Gastroesophageal sphincter (tissue), 4 donors: ENCODE measurements at places on chromosomes 6 and 20. TPM values are rescaled to one million over a fixed set of nuclear protein-coding genes. Genes with fewer than 3 reads are reported as not detected.

OR10C1 gene
- total RNA-seq: not detected

SLC25A27 gene
- 13.2 TPM for total RNA-seq

CCDC167 gene
- 10.6 TPM for total RNA-seq

BMP2 gene
- total RNA-seq: 5.3 TPM

TSBP1 gene
- total RNA-seq: not detected

NOP56 gene
- 44.8 TPM for total RNA-seq

WFDC5 gene
- total RNA-seq: not detected

DNA sequence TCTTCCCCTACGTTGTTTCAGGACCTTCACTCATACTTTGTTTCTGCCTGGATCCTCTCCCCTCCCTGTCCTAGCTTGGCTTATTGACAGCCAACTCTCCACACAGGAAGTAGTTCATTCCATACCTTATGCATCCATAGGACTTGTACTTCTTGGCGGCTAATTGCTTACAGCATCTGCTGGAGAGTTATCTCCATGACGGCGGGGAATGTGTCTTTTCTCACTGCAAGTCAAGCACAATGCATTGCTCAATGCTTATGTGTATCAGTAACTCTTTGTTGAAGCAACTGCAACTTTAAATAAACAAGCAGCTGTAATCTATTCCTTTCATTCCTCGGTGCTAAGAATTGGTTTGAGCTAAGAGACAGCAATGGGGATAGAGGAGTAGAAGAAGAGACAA, 551.3 kb upstream of the EPHA7 start:
- ATAC-seq: no peak
- no peaks in the 10 kb centered on the region for H3K4me1 ChIP-seq
- H3K27me3 ChIP-seq: no peaks in the 10 kb centered on the region
- no peaks in the 10 kb centered on the region for H3K36me3 ChIP-seq

GRCh38 chr6:2186516-2186915, 58.9 kb downstream of the GMDS start:
- no peak overlapping the region for H3K4me3 ChIP-seq
- no peaks in the 10 kb centered on the region for H3K4me1 ChIP-seq
- no peak for ATAC-seq

GRCh38 chr6:107815846-107816245, 8.3 kb downstream of the SCML4 start:
- no peak for ATAC-seq
- H3K27me3 ChIP-seq: no peaks in the 10 kb centered on the region
- H3K4me3 ChIP-seq: no peak overlapping the region
- no peak overlapping the region for H3K27ac ChIP-seq

- no peak overlapping the region for H3K27ac ChIP-seq
- peaks cover 13% of the 10 kb centered on the region for H3K4me1 ChIP-seq
- H3K4me3 ChIP-seq: no peak overlapping the region
- ATAC-seq: peak; percentile 83
- H3K36me3 ChIP-seq: no peaks in the 10 kb centered on the region
These were observed 132.8 kb downstream of the CDK19 start for GRCh38 chr6:110682460-110682853.

- peak; percentile 17 for ATAC-seq
- no peaks in the 10 kb centered on the region for H3K27me3 ChIP-seq
- H3K36me3 ChIP-seq: no peaks in the 10 kb centered on the region
- H3K4me3 ChIP-seq: no peak overlapping the region
These were observed 54.4 kb upstream of the CEP85L start for GRCh38 chr6:118705544-118706491.

- H3K27ac ChIP-seq: peak within 1 kb of the TSS; percentile 96
- no peaks in the 10 kb centered on the region for H3K36me3 ChIP-seq
- H3K27me3 ChIP-seq: no peaks in the 10 kb centered on the region
- ATAC-seq: peak; percentile 85
- peaks cover 54% of the 10 kb centered on the region for H3K4me1 ChIP-seq
- peak within 1 kb of the TSS; percentile 80 for H3K4me3 ChIP-seq
These were observed at the start of gene SDC4 for GRCh38 chr20:45347936-45348778. Gene SDC4 (minus strand): TSS chr20:45348424. CDS start chr20:45348384, 40 bp downstream.

DNA sequence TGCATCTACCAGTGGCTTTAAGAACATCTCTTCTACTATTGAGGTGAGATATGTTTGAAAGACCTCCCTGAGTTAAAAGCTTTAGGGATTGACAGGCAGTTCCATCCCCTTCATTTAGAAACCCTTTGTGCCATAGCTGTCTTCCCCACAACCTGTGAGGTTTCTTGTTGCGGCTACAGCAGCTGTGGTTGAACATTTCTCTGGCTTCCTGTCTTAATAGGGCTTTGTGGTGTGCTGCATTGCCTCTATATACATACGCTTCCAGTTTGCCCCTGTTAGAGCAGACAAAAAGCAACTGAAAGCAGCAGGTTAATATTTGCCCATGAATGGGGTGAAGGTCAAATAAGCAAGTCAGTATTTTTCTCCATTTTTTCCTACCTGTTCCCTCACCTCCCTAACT, 210.2 kb downstream of the TMEM200A start:
- no peaks in the 10 kb centered on the region for H3K27me3 ChIP-seq
- H3K27ac ChIP-seq: no peak overlapping the region
- H3K4me1 ChIP-seq: no peaks in the 10 kb centered on the region
- ATAC-seq: no peak
- no peak overlapping the region for H3K4me3 ChIP-seq
- H3K36me3 ChIP-seq: no peaks in the 10 kb centered on the region

DNA sequence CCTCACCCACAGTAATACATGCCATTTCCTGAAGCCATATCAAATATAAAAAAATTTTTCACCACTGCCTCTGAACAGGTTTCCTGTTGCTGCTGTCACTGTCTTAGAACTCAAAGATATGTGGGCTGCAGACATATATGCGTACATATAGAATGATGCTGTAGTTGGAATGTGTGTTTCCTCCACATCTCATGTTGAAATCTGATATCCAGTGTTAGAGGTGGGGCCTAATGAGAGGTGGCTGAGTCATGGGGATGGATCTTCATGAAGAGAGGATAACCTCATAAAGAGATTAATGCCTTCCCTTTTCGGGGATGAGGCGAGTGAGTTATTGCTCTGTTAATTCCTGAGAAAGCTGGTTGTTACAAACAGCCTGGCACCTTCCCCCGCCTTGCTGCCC, 7.7 kb upstream of the SCP2D1 start:
- no peak overlapping the region for H3K27ac ChIP-seq
- no peak for ATAC-seq
- no peaks in the 10 kb centered on the region for H3K36me3 ChIP-seq
- no peaks in the 10 kb centered on the region for H3K27me3 ChIP-seq
- no peak overlapping the region for H3K4me3 ChIP-seq

DNA sequence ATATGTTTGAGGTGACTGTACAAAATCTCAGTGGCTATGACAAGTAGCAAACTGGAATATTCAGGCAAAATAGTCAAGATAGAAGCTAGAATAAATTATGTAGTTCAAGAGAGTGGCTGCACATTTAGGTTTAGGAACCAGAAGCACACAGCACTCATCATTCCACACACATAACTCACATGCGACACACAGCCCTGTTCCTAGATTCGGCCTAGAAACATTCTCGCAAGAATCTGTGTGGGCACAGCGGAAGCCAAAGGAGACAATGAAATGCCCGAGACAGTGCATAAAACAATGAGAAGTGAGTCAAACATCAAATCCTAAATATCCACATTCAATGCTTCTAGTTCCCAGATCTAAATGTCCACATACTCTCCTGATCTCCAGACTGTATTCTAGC, 9.5 kb upstream of the SUPT3H start:
- no peaks in the 10 kb centered on the region for H3K4me1 ChIP-seq
- H3K4me3 ChIP-seq: no peak overlapping the region
- H3K36me3 ChIP-seq: no peaks in the 10 kb centered on the region
- no peak overlapping the region for H3K27ac ChIP-seq

- ATAC-seq: no peak
- H3K27me3 ChIP-seq: no peaks in the 10 kb centered on the region
- H3K4me3 ChIP-seq: no peak overlapping the region
- no peaks in the 10 kb centered on the region for H3K36me3 ChIP-seq
These were observed 13.2 kb upstream of the PANK2 start for GRCh38 chr20:3876000-3876399.
